ENCODE measurements at places on chromosomes 7 and 10.

DNA sequence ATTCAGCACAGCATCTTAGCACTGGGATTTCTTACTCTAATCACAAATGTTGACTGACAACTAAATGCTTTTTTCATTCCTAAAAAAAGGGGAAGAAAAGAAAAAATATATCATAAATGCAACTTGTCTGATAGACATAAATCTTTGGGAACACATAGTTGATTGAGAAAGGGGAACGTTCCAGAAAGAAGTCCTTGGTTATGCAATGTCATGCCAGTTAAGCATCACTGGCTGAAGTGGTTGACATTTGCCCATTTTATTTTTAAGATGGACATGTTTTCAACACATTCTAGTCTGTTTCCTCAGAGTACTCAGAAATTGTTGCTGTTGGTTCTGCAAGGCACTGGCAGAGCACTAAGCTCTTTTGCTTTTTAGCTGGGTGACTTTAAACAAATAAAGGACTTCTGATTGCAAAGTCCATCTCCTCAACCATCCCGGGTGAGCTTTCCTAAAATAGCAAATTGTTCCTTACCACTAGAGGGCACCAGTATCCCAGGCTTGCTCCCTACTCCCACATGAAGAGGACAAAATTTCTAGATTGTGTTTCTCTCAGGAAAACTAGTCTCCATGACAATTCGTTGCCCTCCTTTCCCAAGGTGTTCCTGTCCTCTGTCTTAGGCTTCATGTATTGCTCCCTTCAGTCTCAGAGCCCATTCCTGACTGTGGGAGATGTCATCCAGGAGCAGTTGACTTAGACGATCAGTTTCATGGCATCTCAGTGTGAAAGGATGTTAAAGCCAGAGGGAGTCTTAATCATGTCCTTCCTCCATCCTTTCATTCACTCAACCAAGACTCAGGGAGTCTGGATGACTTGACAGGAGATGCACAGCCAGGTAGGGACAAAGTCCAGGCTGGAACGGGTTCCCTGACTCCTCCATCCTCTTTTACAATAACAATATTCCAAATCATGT lies 23.9 kb downstream of the OPALIN start:
- no peak for DNase-seq

DNA sequence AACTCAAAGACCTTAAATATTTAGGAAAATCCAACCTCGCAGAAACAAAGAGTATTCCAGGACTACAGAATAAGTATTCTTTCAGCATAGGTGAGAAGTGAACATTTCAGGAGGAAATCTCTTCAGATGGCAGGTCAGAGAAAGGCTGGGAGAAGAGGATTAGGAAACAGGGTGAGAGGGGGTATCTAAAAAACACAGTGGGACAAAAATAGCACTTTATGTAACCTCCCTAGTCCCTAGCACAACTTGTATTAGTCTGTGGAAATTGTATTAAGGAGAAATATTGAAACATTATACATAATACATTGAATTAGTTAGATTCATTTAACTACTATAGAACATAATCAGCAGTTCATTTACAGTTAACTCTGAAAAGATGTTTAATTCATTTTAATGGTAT lies 192.3 kb downstream of the CACNB2 start:
- no peak for DNase-seq

DNA sequence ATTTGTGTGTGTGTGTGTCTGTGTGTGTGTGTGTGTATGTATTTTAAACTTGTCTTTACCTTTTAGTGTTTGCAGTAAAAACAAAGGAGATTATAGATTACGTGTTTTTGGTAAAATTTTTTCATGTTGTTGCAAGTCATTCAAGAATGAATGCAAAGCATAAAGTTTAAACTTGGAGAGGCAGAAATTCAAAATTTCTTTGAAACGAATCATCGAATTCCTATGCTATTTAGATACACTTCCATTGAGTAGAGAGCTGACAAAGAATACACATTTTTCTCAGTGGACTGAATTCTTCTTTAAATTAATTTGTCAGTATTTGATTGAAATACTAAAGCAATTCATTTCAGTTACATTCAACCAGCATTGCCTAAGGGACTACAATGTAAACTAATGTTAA lies 66.0 kb upstream of the HDAC9 start:
- DNase-seq, result no peak

DNA sequence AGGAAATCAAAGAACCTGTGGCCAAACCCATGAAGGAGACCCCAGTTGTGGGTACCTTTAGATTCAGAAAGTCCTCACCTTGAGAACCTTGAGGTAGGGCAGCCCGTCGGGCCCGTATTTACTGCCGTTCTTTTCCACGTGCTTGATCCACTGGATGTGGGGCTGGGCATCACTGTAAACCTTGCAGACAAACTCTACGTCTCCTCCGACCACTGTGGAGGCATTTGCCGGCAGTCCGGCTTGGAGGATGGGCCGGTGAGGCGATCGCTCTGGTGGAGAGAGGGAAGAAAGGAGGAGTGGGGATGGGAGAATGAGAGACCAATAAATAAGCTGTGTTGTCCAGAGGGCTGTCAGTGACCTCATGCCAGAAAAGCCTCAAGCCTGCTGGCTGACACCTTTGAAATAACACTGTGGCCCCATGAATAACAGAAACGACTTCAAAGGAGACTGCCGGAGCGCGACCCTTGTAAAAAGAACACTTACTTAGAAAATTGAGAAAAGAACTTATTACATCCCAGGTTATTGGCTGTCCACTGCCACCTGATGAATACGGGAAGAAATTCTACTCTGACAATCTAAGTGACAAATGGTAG lies 78.2 kb downstream of the FGFR2 start:
- DNase-seq, result no peak

GRCh38 chr7:76302347-76303201 lies at the start of gene HSPB1:
Gene HSPB1, plus strand, starts transcription at chr7:76302673. Its CDS starts 40 bp downstream, at chr7:76302713.
- peak; percentile 30 for DNase-seq

- no peak for DNase-seq
These were observed 58.5 kb downstream of the FGFR2 start for GRCh38 chr10:121539786-121540185.

DNA sequence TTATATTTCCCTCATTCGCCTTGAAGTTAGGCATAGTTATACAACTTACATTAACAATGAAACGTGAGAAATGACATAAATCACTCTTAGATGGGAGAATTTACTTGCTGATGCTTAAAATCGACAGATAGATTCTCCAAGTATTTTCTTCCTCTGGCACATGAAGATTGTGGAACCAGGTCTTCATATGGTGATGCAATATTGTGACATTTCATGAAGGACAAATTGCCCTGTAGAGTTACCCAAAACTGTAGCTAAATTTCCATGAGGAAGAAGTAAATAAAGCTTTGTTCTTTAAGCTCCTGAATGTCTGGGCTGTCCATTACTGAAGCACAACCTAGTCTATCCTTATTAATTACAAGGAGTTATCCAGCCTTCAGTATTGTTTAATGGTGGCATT lies 353.1 kb downstream of the THSD7A start:
- no peak for DNase-seq

GRCh38 chr10:99619851-99620710 lies at the start of gene SLC25A28:
Gene SLC25A28, minus strand, starts transcription at chr10:99620439. Its CDS starts 104 bp downstream, at chr10:99620335.
- peak; percentile 84 for DNase-seq

- no peak for DNase-seq
These were observed 9.6 kb downstream of the ELN start for GRCh38 chr7:74037609-74038008.

DNA sequence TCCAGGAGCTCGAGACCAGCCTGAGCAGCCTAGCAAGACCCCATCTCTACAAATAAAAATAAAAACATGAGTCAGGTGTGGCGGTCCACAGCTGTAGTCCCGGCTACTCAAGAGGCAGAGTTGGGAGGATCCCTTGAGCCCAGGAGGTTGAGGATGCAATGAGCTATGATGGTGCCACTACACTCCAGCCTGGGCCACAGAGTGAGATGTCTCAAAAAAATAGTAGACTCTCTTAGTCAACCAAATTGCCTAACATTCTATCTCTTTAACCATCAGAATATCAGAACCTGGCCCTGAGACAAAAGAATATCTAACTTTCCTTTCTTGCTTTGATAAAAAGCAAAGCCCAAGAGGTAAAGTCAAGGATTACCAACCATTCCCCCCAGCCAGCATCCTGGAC lies 35.0 kb upstream of the CUX1 start:
- DNase-seq, result no peak

- no peak for DNase-seq
These were observed 40.3 kb downstream of the HIPK2 start for GRCh38 chr7:139737221-139738100.

DNA sequence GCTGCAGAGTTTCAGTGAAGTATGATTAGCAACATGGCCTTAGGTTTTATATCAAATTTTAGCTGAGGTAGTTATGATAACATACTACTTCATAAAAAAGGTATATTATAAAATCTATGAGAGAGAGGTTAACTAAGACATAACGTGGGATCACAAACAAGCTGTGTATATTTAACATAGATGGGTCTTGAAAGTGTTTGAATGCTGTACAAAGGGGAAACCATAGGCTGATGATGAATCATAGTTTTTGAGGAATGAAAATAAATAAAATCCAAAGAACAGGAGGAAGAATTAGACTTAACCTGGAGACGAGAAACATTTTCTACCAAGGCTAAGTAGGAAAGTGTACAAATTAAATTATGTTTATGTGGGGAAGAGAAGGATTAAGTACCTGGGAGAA lies 119.0 kb downstream of the GNAI1 start:
- no peak for DNase-seq

DNA sequence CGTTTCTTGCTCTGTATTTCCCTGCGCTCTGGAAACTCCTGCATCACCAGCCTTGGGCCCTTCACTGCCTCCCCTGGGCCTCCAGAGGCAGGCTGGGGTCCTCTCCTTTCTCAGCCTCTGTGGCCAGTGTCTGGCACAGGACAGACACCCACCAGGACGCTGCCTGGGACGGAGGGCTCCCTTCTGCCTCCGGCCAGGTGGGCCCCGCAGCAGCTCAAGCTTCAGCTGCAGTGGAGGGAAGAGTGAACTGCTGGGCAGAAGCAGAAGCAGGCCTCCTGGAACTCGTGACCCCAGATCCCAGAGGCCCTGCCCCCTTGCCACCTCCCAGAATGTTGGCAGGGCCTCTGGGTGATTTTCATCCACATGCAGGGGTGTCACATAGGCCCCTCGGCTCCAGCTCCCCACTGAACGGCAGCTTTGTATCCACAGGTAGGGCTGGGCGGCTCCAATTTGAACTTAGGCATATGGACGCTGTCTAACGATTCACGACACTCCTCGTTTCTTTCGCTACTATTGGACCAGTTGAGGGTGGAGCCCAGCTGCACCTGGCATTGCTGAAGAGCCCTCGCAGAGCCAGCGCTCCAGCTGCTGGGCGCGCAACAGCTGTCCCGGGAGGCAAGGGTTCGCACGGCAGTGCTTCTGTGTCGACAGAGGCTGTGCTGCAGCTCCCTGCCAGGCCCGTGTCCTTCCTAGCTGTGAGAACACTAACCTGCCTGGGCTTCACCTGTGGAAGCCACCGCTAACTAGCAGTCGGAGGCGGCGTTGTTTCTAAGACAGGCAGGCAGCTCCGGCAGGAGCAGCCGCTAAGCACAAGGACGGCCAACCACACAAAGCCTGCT lies 18.4 kb upstream of the GPR146 start:
- DNase-seq, result no peak

- peak; percentile 5 for DNase-seq
These were observed 32.4 kb upstream of the CCDC7 start for GRCh38 chr10:32413513-32413912.

DNA sequence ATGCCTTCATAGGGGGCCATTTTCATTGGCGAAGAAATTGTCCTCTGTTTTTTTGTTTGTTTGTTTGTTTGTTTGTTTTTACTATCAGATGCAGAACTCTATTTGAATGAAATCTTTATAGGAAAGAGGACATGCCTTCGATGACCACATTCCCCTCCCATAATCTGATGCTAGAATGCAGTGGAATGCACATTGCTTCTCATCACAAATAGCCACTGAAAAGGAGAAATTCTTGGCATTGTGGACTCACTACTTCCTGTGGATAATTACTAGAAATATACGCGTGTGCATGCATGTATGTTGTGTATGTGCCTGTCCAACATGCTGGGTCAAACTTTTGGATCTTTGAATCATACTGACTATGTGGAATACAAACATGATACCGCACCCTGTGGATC lies 70.5 kb upstream of the SFMBT2 start:
- no peak for DNase-seq

DNA sequence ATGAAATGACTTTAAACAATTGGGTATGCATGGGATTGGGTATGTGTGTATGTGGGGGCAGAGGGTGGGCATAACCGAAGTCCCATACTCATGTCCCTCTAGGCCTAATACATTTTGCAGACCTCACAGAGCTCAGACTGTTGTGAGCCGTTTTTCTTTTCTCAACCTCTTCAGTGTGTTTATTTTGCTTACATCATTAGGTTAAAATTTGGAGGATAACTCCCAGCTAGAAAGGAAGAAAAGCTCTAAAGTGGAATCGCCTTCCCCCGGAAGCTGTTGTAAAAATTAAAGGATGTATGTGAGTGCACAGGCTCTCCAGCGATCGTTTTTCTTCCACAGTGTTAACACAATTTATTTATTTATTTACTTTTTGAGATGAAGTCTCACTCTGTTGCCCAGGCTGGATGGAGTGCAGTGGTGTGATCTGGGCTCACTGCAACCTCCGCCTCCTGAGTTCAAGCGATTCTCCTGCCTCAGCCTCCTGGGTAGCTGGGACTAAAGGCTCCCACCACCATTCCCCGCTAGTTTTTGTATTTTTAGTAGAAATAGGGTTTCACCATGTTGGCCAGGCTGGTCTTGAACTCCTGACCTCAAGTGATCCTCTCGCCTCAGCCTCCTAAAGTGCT lies 1.5 kb upstream of the H2AZ2 start:
- no peak for DNase-seq

- no peak for DNase-seq
These were observed 115.8 kb downstream of the SEMA3D start for GRCh38 chr7:85070967-85071628.

GRCh38 chr7:1474736-1475135 lies 15.5 kb upstream of the MICALL2 start:
- no peak for DNase-seq

GRCh38 chr10:110840225-110840922 lies 31.4 kb upstream of the PDCD4 start:
- DNase-seq, result no peak

- no peak for DNase-seq
These were observed 220.0 kb upstream of the KCND2 start for GRCh38 chr7:120052884-120053382.

DNA sequence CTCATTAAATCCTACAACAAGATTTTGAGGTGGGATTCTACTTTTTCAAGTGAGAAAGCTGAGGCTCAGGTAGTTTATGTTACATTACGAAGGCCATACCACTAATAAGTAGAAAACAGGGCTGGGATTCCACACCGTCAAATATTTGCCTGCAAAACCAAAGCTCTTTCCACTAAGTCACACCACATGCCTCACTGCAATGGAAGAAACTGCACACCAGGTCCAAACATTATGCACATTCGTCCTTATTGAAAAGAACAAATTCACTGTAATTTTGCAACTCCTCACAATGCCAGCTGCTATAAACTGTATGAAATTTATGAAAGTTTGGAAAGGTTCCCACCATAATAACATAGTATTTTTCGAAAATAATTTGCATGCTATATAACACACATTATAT lies 66.5 kb downstream of the DGKB start:
- no peak for DNase-seq

DNA sequence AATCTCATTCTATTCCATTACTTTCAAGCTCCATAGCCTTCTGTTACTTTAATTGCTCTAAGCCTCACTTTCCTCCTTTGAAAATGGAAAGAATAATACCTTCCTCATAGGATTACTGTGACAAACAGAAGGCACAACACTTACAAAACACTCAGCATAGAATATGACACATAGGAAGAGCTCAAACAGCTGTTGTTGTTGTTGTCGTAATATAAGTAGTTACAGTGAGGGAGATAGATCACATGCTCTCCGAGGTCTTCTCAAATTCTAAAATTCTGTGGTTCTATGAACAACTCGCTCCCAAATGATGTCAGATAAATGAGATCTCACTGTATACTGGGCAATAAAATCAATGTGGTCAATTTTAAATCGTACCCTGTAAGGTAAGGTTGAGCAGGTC lies 1049.3 kb upstream of the C7orf33 start:
- DNase-seq, result no peak
